ENCODE measurements at places on chromosomes 5 and 9.

GRCh38 chr9:29659014-29659413 is 2085.7 kb upstream of the C9orf72 start:
- DNase-seq: no peak

GRCh38 chr5:133828722-133829121 is 139.7 kb downstream of the C5orf15 start:
- no peak for DNase-seq

DNA sequence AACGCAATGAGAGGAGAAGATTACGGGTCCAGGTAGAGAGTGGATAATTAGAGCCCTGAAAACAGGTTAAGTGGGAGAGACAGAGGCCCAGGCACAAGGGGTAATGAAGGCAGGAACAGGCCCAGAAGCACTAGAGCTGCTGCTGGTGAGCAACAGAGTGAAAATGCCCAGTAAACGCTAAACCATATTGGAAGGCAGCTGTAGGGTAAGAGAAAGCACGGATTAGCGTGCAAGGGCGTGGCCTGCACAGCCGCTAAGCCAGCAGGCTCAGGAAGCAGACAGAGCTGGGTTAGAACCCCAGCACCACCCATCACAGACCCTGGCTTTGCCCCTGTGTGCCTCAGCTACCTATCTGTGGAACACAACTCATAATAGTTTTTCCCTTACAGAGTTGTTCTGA is 93.2 kb downstream of the PAX5 start:
- no peak for DNase-seq

- DNase-seq: no peak
Measured at GRCh38 chr5:97618721-97619120, 435.7 kb upstream of the RIOK2 start.

DNA sequence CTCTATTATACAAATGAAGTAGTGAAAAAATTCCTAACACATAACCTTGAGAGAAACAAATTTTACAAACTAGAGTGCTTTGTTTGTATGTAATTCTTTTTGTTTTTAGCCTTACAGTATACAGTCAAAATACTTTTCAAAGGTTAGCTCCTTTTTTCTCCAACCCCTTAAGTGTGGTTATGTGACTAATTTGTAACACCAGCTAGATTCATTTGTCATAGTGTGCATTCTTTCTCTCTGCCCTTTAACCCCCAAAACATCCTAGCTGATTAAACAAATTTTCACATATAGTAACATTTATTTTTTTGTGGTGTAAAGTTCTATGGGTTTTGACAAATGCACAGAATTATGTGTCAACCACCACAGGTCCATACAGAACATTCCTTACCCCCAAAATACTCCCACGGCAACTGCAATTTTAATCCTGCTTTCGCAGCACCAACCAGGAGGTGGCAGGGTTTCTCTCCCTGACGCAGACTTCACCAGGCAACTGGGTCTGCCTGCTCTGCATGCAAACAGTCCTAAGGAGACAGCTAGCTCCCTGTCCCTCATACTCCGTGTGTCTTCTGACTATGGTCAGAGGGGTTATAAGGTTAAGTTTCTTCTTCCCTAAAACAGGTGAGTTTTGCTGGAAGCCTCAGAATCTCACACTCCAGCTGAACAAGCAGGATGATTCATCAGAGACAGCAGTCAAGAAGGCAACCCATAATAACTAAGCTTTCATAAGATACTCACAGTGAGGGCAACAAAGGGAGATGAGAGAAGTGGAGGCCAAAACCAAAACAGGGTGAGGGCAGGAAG is 44.5 kb upstream of the NR5A1 start:
- DNase-seq: peak; percentile 16

GRCh38 chr9:124535846-124536245 is 28.6 kb upstream of the NR5A1 start:
- no peak for DNase-seq

- DNase-seq: no peak
Measured at GRCh38 chr9:117072216-117072615, 342.6 kb downstream of the ASTN2 start.

DNA sequence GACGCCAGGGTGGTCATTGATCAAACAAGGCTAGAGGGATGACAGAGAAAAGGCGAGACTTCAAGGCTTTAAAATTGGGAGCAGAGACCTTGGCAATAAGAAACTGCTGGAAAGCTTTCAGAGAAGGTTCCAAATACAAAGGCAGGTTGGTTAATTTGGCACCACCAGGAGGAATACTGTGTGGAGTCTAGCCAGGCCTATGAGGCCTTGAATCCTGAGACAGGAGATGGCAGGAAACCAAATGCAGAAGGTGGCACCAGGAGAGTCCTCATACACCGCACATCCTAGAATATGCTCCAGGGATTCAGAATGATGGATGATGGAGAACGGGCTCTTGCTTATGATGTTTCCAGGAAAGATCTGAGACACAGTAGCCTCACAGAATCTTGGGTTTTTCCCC is 90.0 kb downstream of the MCTP1 start:
- no peak for DNase-seq

DNA sequence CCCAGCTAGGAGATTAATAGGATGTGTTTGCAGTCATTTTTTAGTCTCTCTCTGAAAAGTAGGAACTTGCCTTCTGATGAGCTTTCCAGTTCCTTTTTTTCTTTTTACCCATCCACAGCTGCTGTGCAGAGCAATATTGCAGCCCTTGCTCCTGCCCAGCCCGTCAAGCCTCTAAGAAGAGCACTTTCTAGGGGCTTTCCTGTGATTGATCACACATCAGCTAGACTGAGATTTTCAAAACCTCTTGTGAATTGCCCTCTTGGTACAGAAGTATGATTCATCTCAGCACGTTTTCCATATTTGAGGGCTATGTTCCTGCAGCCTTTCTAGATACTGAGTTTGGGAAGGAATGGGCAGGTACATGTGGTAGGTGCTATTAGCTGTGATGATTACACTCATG is 93.9 kb downstream of the GALNT10 start:
- DNase-seq: no peak

- DNase-seq: no peak
Measured at GRCh38 chr9:68577774-68578591, 37.3 kb upstream of the TMEM252 start.

GRCh38 chr5:15704397-15704947 is 204.5 kb downstream of the FBXL7 start:
- no peak for DNase-seq

DNA sequence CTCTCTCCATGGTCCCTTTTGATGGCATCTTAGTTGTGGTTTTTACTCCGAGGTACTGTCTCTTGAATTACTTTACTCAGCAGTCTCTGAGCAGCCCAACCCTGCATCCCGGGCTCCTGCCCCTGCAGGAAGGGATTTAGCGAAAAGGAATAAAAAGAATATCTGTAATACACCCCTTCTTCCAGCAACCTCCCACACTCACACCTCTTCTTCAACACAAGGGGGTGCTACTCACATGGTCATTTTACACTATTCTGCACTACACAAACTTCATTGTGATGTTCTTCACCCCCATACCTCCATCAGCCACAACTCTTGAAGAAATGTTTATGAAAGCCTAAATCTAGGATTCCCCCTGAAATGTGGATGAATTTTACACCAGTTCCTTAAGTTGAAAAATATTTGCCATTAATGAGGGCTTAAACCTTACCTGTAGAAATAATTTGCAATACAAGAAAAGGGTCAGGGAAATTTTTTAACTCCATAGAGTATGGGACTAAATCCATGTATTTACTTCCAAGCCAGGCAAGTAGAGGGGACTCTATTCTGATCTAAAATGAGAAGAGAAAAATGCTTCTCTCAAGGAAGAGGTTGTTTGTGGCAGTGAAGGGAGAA is 26.0 kb downstream of the TPD52L3 start:
- DNase-seq: peak; percentile 67

- DNase-seq: no peak
Measured at GRCh38 chr9:121150188-121150587, 51.5 kb downstream of the RAB14 start.

- no peak for DNase-seq
Measured at GRCh38 chr9:109497226-109498153, 617 bp downstream of the PTPN3 start.

GRCh38 chr9:126844085-126844484 is 16.4 kb upstream of the ZBTB34 start:
- DNase-seq: no peak

DNA sequence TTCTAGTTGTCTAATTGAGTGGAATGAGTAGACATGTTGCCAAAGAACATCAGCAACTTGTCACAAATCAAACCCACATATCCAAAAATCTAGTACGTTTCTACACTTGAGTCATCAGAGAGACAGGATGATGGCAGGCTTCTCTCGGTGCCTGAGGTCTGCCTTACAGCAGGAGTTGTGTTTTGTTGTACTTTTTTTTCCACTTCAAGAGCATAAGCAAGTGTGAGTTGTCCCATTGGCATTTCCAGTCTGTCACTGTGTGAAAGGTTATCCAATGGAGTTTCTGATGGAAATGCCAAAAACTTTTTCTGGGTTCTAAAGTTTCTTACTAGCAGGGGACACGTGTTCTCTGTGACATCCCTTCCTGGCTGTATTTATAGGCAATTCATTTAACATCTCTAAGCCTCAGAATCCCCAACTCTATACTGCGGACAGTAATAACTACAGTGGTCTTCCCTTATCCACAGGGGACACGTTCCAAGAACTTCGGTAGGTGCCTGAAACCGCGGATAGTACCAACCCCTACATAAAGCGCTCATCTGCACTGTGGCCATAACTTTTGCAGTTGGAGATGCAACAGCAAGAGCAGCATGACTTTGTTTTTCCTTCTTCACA is 246.5 kb downstream of the SYK start:
- peak; percentile 36 for DNase-seq

DNA sequence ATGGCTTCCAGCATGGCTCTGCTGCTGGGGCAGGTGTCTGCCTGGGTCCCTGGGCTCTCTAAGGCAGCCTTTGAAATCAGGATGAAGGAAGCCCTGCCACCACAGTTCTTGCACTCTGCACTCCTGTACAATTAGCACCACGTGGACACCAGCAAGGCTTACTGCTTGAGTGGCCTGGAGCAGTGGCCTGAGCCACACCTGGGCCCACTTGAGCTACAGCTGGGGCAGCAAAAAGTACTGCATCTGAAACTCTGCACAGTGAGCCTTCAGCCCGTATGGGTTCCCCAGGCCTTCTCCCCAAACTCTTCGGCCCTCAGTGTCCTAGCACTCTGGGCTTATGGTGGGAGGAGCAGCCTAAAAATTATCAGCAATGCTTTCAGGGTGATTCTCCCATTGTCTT is 8.0 kb upstream of the INIP start:
- no peak for DNase-seq

- no peak for DNase-seq
Measured at GRCh38 chr9:120009856-120010255, 570.1 kb downstream of the CDK5RAP2 start.

DNA sequence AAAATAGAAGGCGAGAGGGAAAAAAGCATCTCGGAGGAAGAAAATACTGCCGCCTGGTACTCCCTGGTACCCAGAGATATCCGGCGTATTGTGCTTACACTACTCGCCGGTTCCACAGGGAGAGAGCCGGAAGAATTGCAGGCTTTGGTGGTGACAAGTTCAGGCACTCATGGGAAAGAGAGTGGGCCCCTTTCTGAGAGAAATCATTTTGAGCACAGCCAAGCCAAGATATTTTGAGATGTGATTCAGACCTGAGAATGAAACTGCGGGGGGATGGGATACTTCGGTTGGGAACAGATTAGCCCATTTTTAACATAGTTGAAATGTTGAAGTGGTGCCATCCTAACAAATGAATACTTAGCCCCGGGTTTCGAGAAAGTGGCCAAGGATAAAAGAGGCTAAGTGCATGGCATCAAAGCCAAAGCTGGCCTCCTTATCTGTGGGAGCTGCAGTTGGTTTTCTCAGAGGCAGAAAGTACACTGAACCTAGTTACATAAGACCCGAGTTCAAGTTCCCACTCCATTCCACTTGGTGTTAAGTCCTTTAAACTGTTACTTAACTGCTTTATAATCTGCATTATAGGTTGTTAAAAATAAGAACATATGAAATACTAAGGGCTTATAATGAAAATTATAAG is 62.7 kb downstream of the SLC1A3 start:
- DNase-seq: no peak

DNA sequence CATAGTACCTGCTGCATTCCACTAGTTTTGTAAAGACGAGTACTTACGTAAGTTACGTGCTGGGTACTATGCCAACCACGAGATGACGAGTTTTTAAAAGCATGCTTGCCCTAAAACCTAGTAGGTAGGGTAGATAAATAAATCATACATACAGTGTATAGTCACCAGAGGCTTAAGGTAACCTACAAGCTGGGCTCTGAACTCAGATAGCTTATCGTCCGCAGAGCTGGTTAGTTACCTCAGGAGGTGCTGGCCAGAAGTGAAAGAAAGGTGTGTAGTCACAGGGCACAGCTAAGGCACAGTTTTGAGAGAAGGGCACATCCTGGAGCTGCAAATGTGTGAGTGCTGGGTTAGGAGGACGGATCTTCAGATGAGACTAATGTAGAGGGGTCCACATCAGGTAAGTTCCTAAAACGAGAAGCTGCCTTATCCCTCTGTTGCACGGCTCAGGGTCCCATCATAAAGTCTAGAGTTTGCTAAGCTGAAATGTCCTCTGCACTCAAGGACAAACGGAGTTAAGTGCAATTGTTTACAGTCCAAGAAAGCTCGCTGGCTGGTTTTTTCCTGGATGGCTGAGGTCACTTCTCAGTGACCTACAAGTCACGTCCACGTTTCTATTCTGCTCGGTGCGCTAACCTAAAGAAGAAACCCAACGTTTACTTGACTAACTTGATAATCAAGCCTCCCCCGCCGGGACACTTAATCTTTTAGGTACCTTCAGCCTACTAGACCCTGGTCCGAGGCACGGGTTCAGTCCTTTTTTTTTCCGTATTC is 1.1 kb upstream of the SNX24 start:
- DNase-seq: no peak

- DNase-seq: no peak
Measured at GRCh38 chr5:16773991-16774390, 157.2 kb upstream of the RETREG1 start.

DNA sequence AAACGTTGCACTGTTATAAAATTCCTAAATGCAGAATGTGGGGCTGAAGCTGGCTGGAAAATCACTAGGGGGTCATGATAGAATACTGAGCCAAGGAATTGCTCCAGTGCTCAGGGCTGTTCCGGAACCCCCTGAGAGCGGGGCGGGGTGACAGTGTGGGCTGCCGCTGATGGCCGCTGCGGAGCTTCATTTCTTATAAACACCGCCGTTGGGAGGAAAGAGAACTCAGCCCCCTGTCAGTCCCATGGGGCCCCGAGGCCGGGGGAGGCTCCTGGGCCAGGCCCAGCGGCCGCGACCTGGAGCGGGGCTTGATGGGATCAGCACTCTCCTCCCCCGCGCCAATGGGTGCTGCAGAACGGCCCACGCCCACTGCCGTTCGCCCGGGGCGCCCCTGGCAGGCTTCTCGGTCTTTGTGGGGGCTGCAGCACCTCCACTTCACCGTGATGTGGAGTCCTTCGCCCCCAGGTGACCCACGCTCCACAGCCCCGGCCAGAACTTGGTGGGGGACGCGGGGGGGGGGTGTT is 5.2 kb upstream of the IRF1 start:
- DNase-seq: no peak

DNA sequence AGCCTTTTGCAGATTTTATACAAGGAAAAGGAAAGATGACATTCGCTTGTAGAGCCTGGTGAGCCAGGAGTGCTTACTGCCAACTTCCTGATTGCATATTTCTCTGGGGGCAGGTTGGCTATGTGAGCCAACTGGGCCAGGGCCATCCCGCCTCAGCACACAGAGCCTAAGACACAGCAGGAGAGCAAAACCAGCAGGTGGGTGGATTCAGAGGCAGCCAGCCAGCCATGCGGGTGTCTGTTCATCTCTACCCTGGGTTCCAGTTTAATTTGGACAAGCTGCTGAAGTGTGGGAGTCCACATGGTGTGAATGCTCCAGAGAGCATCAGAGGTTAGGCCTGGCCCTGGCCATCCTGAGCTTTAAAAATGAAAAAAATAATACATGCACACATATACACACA is 291.4 kb downstream of the ARHGEF28 start:
- DNase-seq: no peak
